ENCODE measurements at places on chromosomes 6 and 20.

- no peak for DNase-seq
Observed at GRCh38 chr6:116529466-116530290, 15.8 kb downstream of the TRAPPC3L start.

- DNase-seq = no peak
Observed at GRCh38 chr6:129263176-129263575, 380.2 kb downstream of the LAMA2 start.

DNA sequence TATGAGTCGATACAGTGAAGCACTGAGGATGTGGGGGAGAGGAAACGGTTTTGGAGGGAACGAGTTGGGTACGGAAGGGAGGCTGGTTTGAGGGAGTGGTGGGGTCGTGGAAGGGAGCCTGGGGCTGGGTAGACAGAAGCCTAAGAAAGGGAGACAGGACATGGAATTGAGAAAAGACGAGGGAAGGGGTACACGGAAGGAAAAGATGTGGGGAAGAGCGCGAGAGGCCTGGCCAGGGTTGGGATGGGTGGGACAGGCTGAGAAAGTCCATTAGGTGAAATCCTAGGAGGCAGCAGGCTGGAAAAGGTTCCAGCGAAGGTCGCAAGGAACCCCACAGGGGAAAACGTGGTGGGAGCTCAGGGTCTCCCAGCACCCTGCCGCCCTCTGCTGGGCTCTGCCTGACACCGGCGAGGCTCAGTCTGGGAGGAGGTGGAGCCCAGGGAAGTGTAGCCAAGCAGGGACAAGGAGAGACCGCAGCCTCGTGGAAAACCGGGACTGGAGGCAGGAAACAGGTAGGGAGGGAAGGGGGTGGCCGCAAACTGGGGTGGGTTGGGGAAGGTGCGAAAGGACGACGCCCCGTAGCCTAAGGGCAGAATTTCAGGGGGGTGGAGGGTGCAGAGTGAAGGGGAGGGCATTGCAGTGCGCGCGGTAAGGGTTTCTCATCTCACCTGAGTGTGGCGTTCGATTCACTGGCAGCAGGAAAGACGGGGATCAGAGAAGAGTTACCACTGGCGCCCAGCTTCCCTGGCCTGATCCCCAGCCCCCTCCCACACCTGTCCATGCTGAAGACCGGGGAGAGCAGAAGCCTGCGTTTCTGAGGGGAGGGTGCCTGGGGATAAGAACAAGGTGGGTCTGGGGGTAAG is 4.3 kb downstream of the GABBR1 start:
- no peak for DNase-seq

DNA sequence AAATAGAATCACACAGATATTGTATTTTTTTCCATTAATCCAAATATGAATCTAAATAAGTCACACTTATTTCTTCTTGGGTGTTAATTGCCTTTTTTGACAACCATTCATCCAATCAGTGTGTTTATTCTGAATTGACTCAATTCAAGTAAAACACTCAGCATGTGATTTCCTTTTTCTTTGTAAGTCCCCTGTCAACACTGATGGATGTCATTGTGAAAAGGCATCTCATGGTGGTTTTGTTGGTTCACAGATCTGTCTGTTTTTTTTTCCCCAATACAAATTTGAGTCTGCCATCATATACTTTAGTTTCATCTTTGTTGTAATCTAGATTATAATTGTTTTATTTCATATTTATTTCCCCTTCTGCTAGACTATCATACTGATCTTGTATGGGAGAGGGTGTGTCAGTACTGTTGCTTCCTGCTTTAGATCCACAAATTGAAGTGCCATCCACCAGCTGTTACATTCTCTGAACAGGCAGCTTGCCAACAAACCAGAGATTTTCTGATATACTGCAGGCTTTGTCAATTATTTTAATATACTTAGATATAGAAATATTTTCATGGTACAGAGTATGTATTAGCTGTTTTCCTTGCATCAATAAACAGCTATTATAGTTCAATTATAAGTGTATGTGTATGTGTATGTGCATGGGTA is 64.2 kb upstream of the FLRT3 start:
- DNase-seq = no peak

GRCh38 chr6:36025932-36026327 is 1.5 kb upstream of the SLC26A8 start:
- no peak for DNase-seq

DNA sequence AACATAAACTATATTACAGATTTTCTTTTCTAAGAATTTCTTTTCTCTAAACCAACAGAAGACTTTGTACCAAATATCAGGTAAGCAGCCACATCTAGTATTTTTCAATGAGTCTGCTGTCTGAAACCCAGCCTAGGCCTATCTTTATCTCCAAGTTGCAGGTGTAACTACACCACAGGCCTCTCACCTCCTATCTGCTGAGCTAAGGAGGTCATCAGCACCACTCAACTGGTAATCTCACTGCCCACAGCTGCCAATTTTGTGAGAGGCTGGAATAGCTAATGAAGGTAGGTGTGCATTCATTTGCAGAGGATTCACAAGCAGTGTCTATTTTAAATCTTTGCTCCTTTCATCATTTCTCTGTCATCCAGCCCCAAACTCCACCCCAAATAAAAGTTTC is 584.8 kb downstream of the HDGFL1 start:
- DNase-seq = no peak

- no peak for DNase-seq
Observed at GRCh38 chr6:27279513-27280063, 32.1 kb downstream of the PRSS16 start.

GRCh38 chr6:170019818-170020583 is 268.6 kb downstream of the ERMARD start:
- DNase-seq = no peak

DNA sequence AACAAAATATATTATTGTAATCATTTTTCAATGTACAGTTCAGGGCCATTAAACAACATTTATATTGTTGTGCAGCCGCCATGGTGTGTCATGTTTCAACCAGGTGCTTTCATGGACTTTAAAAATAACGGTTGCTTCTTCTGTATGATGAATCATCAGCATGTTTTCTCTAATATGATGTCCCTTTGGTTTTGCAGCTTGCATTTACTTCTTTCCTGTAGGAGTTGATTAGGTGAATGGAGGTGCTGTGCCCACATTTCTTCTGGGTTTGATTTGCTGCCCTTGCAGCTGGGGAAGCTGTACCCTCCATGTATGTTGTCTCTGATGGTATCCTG is 54.9 kb upstream of the TULP4 start:
- DNase-seq = no peak

All from MV-4-11 (cell line).